Renal cortex interstitium (tissue), 15 donors: ENCODE measurements at places on chromosomes 7 and 10.

GRCh38 chr7:38889079-38889478, 19.9 kb downstream of the VPS41 start:
- no peak for DNase-seq

- DNase-seq = no peak
Observed at GRCh38 chr10:85612833-85613232, 753.8 kb downstream of the GRID1 start.

GRCh38 chr10:118572256-118573041, 23.0 kb downstream of the PRLHR start:
- no peak for DNase-seq

- DNase-seq = no peak
Observed at GRCh38 chr10:97319671-97320479, 804 bp downstream of the FRAT1 start.

DNA sequence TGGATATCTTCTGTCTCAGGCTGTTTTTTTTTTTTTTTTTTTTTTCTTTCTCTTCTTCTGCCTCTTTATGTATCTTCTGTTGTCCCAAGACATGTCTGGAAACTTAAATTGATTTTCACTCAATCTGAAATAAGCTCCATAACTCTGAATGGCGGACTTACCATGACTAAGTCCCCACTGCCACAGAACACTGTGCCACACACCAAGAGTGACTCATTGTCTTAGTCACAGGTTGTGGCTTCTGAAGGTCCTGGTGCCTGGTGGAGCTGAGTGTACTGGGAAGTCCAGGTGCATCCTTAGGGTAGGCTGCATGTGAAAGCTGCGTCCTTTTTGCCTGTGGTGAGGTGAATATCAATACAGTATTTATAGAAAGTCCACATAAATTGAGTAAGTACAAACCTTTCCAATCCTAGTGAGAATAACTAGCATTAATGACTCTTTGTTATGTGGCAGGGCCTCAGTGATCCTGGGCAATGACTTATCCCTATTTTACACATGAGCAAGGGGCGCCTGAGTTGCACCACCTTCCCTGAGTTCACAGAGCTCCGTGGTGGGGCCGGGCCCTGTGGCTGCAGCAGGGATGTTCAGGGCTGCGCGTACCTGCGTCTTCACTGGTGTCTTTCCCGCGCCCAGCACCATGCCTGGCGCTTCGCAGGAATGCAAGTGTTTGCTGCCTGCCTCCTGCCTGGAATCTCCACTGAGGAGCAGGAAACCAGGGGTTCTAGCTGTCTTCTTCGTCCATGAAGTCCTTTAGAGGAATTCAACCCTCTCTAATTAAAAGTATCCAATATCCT, 4.3 kb downstream of the PFKP start:
- DNase-seq = no peak

DNA sequence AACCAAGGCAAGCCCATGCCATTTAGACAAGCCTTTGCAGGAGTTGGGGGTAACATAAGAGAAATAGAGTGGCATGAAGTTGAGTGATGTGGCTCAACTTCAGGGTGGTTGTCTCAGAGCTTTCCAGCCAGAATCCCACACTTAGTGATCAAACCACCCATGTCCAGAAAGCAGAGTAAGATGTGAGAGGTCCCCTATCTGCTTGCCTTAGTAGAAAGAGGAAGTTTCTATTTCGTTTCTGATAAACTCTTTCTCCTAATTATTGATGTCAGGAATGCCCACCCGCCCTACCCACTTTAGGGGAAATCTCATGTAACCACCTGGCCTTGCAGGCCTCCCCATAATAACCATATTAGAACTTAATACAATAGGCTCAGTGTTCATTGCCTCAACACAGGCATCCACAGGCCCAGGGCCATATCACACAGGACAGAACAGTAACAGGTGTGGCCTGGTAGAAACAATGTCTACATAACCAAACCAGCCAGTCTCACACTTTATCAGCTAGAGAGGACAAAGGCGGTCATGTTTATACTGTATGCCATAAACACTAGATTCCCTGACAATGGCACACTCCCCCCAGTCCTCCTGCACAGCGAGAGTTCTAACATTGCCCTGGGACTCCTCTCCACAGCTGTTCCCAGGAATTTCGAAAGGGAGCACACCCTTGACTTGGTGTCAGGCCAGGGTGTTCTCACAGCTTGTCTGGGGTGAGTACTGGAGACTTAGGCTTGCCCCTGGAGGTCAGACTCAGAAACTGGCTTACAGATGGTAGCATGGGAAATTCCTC, 364.4 kb downstream of the CXCL12 start:
- no peak for DNase-seq

GRCh38 chr7:144835155-144835611, 670 bp downstream of the TPK1 start:
- peak; percentile 51 for DNase-seq

- no peak for DNase-seq
Observed at GRCh38 chr10:33100781-33101391, 142.9 kb upstream of the ITGB1 start.

GRCh38 chr7:80830010-80830409, 88.8 kb downstream of the SEMA3C start:
- no peak for DNase-seq

GRCh38 chr10:95306318-95306650, 15.5 kb upstream of the PDLIM1 start:
- DNase-seq = no peak

DNA sequence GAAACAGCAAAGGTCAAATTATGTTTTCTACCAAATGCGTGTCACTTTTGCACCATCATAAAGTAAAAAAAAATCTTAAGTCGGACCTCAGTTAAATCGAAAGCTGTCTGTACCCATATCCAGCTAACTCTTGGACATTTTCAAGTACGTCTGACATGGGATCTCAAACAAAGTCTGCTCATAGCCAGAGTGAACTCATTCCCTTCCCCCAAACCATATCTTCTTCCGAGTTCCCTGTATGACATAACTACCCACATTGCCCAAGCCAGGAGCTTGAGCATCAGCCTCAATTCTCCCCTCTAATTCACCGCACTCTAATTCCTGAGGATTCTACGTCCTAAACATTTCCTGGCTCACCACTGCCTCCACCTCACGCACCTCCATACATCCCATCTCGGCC, 44.8 kb upstream of the TARP start:
- DNase-seq = no peak

DNA sequence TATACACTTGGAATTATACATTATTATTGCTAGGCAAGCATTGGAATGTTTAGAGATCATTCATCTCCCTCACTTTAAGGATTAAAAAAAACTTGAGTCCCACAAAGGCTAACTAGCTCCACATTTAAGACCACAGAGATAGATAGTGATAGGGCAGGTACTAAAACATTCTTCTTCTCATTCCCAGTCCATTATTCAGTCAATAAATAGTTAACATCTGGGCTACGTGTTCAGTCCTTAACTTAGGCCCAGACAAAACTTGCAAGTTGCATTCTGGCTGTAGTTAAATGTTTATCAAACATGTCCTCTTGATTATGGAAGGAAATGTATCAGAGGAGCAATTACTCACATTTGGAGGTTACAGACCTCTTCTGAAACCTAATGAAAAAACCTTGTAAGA, 2.4 kb downstream of the GNG11 start:
- no peak for DNase-seq

GRCh38 chr10:123995461-123996131, 97.8 kb downstream of the CHST15 start:
- no peak for DNase-seq

- no peak for DNase-seq
Observed at GRCh38 chr7:110827287-110827855, 263.6 kb upstream of the LRRN3 start.

GRCh38 chr7:24936121-24936824, 43.7 kb downstream of the OSBPL3 start:
- DNase-seq = no peak

DNA sequence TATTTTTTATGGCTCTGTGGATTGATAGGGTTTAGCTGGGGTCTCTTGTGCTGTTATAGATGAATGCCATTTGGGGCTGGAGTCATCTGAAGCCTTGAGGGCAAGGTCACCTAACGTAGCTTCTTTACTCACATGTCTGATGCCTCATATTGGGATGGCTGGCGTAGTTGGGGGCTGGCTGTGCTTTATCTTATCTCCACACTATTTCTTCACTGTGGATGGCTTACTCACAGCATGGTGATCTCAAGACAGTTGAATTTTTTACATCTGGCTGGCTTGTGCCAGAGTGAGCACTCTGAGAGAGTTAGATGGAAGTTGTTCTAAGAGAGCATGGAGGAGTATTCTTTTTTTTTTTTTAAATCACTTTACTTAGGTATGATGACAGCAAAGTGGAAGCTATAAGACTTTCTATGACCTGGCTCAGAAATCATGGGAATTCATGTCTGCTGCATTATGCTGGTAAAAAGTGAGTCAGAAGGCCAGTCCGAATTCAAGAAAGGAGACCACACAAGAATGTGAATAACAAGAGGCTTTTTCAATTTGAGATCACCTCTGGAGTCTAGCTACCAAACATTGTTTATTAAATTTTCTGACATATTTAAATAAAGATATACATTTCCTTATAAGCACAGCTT, 252.4 kb upstream of the TPK1 start:
- no peak for DNase-seq

- peak; percentile 70 for DNase-seq
Observed at GRCh38 chr7:55086413-55087201, 67.8 kb downstream of the EGFR start.

GRCh38 chr7:98956937-98957336, 78.6 kb downstream of the TRRAP start:
- DNase-seq = no peak

DNA sequence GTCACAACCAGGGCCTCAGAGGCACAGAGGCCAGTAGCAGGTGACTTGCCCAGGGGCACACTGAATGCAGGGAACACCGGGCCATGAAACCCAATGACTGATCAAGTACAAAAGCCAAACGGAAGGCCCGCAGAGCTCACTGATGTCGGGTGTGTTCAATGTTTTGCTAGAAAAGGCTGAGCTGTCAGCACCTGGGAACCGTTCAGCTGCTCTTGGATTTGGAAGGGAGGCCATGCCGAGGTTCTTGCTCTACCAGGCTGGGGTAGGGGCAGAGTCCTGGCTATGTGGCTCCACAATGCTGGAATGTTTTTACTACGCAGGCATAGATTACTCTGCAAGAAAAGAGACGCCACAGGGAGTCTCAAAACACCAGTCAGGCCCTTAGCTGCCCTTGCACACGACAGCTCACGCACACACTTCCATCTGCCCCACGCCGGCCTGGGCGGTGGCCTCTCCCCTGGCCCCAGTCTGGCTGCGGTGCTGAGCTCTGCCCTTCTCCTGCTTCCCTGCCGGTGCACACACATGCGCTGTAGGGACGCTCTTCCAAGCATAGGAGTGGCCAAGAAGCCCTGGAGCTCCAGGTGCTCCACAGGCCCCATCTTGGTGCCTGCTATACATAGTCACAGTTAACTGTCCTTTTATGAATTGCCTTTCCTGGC, 79.9 kb downstream of the ZRANB1 start:
- DNase-seq = no peak

DNA sequence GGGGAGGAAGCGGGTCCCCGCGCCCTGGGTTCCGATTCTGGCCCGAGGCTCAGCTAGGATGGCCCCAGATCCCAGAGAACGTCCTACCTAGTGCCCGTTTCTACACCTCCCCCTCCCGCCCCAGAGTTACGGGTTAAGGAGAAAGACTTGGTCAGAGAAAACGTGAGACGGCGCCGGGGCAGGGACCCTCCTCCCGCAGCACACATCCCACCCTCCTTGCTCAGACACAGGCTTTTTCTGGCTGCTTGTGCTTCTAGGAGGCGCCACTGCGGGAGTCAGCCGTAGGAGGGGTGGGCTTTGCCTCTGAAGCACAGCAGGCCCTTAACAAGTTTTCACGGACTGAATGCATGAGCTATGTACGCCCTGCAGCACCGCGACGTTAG, 104.9 kb upstream of the LEP start:
- DNase-seq = no peak

- no peak for DNase-seq
Observed at GRCh38 chr7:84104826-84105225, 89.8 kb downstream of the SEMA3A start.

DNA sequence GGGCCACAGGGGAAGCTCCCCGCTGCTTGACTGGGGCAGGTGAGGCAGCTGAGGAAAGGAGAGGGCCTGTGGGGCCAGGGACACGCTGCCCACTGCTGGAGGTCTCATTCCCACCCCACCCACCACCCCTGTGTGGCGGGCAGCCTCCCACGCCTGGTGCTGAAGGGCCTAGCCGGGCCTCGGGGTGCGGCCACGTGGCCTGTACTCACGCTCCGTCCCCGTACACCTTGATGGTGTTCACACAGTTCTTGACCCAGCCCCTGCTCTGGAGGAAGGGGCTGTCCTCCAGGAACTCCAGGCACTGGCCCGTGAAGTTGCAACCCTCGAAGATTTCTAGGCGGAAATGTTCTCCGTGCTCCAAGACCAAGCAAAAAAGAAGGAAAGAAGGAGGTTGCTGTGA, 4.0 kb downstream of the CRYGN start:
- no peak for DNase-seq

- no peak for DNase-seq
Observed at GRCh38 chr7:69208276-69208675, 390.0 kb upstream of the AUTS2 start.

DNA sequence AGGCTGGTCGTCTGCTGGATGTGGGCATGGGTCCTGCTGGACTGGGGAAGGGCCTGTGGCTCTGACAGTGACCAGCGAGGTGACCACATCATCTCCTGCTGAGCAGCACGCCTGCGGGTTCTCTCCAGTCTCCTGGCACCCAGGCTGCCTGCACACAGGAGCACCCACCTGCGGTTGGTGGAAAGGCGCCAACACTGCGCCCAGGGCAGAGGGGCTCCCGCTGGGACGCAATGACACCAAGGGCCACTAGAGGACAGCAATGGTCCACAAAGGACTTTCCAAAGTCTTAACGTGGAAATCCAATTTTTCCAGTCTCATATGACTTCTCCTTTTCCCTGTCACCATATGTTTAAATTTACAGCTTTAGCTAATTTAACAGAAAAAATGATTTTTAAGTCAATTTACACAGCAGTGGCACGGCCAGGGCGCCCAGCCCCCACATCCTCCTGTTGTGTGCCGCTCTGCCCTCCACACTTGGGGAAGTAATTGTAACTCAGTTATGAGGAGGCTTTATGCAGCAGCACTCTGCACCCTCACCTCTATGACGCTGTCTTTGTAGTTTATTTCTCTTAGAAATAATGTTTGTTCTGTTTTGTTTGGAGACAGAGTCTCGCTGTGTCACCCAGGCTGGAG, 38.1 kb downstream of the CFAP46 start:
- no peak for DNase-seq

DNA sequence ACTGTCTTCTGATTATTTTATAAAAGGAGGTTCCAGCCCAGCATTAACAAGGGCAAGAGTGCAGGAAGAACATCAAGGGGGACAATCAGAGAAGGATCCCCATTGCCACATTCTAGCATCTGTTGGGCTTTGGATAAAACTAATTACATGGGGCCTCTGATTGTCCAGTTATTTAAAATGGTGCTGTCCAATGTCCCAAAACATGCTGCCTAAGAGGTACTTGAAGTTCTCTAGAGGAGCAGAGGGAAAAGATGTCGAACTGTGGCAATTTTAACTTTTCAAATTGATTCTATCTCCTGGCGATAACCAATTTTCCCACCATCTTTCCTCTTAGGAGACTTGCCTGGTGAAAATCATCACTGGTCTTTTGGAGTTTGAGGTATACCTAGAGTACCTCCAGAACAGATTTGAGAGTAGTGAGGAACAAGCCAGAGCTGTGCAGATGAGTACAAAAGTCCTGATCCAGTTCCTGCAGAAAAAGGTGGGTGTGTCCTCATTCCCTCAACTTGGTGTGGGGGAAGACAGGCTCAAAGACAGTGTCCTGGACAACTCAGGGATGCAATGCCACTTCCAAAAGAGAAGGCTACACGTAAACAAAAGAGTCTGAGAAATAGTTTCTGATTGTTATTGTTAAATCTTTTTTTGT, 2.3 kb downstream of the IL6 start:
- DNase-seq = no peak
